ENCODE measurements at places on chromosomes 1 and 21.

DNA sequence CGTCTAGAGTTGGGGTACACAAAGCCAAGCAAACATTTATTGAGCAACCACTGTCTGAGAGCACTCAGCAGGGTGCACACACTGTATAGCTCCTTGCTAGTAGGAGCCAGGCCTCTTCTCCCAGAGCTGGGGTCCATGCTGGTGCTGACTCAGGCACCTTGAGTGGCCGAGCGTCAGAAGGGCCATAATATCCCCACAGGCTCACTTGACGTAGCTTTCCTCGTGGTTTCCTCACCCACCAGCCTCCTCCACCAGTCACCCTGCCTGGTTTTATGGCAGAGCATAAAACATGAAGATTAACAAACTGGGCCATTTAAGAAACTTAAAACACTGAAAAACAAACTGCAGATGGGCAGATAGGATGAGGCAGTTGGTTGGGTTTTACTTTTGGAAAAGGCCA lies 361.5 kb downstream of the HHAT start:
- no peak for DNase-seq

GRCh38 chr21:19420565-19420964 lies 1017.0 kb upstream of the TMPRSS15 start:
- DNase-seq: no peak

DNA sequence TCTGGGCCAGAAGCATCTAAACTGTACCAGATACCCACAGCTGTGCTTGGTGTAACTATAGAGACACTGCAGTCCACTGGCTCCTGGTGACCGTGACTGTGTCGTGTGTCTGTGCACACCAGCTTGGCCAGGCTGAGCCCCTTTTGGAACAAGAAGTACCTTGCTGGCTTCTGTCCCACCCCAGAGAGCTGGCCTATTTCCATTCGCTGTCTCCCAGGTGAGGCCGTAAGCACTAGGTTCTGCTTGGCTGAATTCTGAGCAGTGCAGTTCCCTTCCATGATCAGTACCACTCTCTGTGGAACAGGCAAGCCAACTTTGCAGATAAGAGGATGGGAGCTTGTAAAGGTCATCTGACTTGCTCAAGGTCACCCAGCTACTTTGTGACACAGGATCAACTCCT lies 119.9 kb upstream of the DNAH14 start:
- DNase-seq: no peak

DNA sequence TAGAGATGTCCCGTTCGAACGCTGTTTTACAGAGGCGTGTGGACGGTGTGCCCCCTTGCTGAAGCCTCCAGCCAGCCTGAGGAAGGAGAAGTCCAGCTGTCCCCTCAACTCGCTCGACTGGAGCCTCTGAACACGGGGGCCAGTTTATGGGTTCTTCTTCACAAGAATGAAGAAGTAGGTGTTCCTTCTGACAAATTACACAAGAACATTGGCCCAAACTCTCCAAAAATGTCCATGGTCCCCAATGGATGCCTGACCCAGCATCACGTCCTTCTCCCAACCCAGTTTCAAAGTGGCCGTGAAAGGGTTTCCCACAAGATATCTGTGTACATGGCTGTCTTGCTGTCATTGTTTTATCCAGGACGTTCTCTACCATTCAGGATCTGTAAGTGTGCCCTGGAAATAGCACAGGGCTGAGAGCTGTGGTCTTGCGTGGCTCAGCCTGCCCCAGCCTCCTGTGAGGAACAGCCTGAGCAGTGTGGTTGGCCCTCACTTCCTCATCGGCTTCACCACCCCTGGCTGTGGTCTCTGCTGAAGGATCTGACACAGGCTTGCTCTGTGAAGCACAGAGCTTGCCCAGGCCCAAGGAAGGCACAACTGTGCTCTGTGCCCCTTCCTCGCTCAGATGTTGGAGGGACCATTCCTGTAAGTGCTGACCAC lies 1.0 kb upstream of the S100B start:
- no peak for DNase-seq

- DNase-seq: peak; percentile 47
These were observed 22.6 kb upstream of the FAM89A start for GRCh38 chr1:231062500-231063270.

GRCh38 chr1:79052829-79053449 lies 46.4 kb upstream of the ADGRL4 start:
- DNase-seq: no peak

DNA sequence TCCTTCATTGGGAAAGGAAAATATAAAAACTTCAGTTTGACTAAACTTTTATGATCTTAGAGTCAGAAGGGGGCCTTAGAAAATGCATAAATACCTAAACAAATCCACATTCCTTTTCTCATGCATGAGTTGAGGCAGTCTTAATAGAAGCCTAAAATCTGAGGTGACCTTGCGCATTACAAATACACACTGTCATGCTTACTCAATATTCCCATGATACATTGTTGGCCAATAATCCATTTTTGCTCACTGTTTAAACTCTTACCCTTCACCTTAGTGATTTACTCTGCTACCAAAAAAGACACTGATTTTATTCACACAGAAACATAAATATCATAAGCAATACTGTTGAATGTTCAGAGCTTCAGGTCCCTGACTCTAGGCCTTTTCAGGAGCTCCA lies 19.1 kb upstream of the TMCO1 start:
- no peak for DNase-seq

DNA sequence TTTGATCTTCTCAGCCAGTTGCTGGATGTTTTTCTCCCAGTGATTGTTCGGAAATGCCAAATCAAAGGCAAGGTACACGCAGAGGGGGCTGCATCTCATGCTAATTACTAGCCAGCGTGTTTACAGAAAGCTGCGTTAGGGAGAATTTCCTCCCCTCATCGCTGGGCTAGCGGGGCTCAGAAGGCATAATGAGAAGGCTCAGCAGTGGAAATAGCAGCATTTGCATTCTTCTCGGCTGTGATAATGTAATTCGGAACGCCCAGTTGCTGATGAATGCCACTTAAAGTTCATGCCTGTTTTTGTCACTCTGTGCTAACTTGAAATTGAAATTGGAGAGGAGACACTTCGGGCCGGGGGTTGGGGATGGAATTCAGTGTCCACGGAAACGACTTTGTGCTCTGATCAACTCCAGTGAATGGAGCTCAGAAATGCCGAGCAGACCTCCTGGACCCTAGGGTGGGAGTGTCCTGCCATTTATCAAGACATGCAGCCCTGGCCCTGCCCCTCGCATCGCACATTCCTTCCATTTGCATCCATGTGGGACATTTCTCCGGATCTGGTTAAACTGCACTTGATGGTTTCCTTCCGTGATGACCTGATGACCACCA lies 313.4 kb upstream of the C1orf174 start:
- no peak for DNase-seq

DNA sequence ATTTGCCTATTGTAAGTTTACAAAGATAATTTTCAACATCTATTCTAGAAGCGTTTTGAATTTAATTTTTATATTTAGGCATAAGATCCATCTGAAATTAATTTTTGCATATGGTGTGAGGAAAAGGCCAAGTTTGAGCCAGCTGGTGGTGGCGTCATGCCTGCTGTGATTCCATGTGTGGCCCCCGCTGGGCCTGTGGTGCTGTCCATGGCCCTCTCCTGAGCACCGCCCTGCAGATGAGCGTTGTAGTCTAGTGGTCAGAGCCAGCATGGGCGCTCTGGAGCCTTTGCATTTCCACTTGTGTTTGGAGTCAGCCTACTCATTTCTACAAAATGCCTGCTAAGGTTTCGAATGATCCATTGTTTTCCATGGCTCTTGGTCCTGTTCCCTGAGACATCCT lies 22.7 kb downstream of the PRSS38 start:
- DNase-seq: no peak

GRCh38 chr1:231312432-231312788 lies 25.2 kb downstream of the EXOC8 start:
- no peak for DNase-seq

- no peak for DNase-seq
These were observed 9.3 kb upstream of the MAST2 start for GRCh38 chr1:45793942-45794604.

- DNase-seq: no peak
These were observed 2.3 kb downstream of the RCC2 start for GRCh38 chr1:17437260-17437579.

DNA sequence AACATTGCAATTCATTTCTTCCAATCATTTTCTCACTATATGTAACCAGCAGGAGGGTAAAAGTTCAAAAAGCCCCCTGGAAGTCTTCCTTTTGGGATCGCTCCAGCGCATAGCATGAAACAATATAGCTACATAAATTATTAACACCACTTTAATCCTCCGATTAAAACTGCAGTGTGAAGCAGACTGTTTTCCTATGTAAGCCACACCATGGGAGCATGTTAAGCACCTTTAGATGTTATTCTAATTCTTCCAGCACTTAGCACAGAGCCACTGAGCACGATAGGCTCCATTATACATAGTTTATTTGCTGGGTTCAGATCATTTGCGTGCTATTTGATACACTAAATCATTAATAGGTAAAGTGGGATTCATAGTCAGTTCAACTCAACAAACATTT lies 18.4 kb upstream of the GADD45A start:
- DNase-seq: no peak

GRCh38 chr1:25031601-25031965 lies 101.5 kb upstream of the RUNX3 start:
- DNase-seq: peak; percentile 19

GRCh38 chr1:31639543-31639942 lies 5.1 kb downstream of the PEF1 start:
- peak; percentile 71 for DNase-seq

DNA sequence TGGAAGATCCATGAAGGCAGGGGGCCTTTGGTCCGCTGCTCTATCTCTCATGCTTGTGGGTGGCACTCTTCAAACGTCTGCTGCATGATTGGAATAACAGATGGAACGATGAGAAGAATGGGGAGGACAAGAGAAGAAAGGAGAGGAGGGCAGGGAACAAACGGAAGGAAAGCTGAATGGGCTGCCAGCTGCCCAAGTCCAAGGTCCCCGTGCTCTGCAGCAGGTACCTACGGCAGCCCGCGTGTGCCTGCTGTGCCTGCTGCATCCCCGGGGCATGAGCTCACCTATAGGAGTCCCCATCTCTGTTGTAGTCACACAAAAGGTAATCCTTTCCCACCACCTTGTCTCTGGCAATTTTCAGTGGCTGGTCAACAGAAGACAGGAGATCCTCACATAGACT lies 73.1 kb downstream of the SLC66A1 start:
- DNase-seq: no peak

- DNase-seq: no peak
These were observed 298.3 kb downstream of the GPATCH2 start for GRCh38 chr1:217332431-217333065.

DNA sequence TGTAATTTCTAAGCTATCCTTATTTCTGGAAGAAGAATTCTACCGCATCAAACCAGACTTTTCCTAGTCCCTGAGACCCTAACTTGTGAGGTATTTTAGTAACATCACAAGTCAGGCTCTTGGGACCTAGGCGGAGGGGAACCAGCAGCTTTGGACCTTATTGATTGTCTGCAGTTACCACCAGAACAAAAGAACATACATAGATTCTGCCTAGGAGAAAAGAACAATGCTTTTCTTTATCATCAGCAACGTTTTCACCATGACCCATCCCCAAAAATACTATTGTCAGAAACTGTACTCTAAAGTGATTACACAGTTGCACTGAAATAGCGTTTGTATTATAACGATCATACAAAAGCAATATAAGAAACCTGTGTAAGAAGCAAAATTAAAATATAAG lies 860.4 kb downstream of the USP25 start:
- DNase-seq: no peak

DNA sequence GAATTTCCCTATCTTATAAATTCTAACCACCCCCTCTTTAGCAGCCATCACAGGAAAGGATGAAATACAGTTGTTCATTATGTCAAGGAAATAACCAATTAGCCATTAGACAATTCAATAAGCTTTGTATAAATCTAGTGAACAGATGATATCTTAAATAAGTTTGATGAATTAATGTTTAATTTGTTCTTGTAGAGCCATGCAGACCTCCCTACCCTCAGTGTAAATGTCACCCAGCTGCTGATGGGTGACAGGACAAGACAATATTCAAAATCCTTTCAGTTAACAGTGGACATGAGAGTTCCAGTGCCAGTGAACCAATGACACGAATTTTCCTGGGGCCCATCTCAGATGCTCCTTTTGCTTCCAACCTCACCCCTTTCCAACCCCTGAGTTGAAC lies 395.9 kb downstream of the KCTD3 start:
- DNase-seq: no peak

GRCh38 chr1:3504822-3505153 lies 50.3 kb downstream of the ARHGEF16 start:
- DNase-seq: no peak

- no peak for DNase-seq
These were observed 26.3 kb upstream of the ATF3 start for GRCh38 chr1:212582291-212582690.

- DNase-seq: no peak
These were observed 13.9 kb upstream of the CPT2 start for GRCh38 chr1:53182716-53183094.

DNA sequence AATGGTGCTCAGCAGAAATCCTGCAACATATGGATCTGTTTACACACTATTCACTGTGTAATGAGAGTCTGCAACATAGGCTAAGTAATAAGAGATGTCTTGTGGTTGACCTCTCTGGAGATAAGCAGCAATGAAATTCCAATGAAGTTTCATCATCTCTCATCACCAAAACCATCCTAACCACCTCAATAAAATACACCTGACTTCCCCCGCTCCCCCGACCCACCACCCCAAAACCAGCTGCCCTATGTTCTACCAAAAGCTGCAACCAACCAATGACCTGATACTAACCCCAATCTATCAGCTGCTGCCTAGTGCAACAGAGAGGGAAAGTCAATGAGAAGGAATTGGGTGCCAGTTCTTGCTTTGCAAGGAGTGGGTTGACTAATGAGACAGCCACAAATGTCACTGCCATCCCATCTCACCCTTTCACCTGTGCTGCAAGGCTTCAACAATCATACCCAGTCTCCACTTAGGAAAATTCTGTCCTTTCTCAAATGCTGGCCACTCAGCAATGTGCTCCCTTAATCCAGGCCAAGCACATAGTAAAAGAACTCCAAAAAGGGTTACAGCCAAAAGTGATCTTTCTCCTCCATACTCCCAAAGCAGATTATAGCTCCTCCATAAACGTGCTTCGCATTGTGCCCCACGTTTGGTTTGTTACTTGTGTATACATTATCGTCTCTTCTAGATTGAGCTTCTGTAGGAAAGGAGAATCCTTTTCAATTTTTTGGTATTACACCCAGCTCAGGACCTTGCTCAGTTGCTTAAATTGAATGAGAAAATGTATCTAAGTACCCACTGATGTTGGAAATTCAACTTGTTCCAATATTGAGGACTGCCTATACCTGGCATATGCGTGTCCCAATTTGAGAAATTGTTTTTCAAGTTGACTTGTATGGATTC lies 29.0 kb downstream of the MRPL39 start:
- DNase-seq: peak; percentile 14

GRCh38 chr1:112423207-112423606 lies 27.2 kb downstream of the CTTNBP2NL start:
- DNase-seq: no peak
